ENCODE measurements at places on chromosomes 6 and 20.

- DNase-seq: no peak
Measured at GRCh38 chr20:44035924-44036323, 121.3 kb downstream of the TOX2 start.

DNA sequence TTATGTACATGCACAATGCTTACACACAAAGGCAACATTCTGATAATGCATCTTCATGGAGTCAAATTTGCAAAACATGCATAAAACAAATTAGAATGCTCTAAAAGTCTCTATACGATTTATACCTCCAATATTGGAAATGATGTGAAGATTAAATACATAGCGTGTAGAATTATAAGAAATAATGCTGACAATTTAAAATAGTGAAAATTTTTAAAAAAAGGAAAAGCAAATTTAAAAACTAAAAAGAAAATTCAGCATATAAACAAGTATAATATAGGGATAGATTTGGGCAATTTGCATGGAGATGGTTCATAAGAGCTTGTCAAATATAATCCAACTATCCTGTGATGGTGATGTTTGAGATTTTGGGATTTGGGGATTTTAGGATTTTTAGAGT is 14.9 kb downstream of the TCF21 start:
- no peak for DNase-seq

DNA sequence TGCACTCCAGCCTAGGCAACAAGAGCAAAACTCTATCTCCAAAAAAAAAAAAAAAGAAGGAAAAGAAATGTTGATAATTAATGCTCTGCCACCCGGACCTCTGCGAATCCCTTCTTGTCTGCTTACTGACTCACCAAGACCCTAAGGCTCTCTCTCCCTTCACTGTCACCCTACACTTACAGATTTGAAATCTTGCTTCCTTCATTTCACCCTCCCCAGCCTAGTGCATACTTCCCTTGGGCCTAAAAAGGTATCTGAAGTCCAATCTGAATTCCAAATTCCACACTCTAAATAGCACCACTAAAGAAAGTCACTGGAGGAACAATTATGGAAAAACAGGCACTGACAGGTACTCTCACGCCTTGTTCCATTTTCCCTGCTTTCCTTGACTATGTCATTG is 9.4 kb upstream of the PHF20 start:
- no peak for DNase-seq

- peak; percentile 28 for DNase-seq
Measured at GRCh38 chr6:7723041-7723447, 2.9 kb upstream of the BMP6 start.

DNA sequence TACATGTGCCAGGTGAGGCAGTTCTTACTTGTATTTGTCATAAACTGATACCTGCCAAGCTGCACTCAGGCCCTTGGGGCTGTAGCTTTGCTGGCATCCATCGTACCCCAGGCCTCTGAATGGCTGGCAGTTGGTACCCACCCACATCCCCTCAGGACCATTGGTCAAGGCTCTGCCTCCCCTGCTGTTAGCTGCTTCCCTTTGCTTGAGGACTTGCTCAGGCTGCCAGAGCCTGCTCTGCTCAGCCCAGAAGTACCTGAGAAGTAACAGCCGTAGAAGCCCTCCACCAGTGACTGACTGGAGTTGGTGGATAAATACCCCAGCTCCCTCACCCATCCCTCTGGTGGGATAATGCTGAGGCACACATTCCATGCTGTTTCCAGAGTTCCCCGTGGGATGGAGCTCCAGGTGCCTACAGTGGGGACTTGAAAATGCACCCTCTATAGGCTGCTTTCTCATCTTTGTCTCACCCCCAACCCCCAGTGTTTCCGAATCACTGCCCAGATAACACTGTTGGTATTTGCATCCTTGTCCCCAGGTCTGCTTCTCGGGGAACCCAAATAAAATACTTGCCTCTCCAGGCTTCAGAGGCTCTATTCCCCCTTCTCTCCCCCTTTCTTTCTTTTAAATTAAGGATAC is 7.3 kb downstream of the EBF4 start:
- DNase-seq: no peak

- DNase-seq: no peak
Measured at GRCh38 chr20:26308961-26309360, 612.3 kb upstream of the ZNF337 start.

DNA sequence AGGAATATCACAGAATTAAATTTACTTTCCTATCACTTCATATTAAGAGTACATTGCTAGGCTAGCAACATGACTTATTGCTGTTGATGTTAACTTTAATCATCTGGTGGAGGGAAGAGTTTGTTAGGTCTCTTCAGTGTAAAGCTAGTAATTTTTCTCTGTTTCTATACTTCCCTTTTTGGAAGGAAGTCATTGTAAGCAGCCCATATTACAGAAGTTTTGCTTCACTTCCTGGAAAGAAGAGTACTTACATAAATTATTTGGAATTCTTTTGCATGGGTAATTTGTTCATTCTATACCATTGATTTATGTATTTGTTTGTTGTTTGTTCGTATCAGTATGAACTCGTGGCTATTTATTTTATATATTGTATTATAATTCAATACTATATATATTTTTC is 405.2 kb downstream of the RFPL4B start:
- DNase-seq: no peak

GRCh38 chr6:5837323-5837722 is 169.4 kb downstream of the NRN1 start:
- no peak for DNase-seq

DNA sequence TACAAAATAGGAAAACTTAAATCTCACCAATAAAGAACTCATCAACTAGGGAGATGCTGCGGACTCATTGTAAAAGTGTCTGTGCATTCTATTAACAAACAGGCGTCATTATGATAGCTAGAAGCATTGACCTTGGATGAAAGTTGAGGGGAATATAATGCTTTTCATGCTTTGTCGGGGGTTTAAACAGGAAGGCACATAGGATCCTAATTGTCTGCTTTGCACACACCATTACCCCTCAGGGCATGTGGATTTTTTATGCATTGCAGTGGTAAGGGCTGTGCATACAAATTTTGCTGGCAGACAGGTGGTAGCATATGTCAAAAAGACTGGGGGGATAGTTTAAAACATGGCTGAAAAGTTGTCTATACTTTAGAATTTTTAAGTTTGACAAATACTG is 447.9 kb upstream of the PLCB4 start:
- DNase-seq: no peak

GRCh38 chr6:45447716-45448115 is 70.0 kb upstream of the SUPT3H start:
- no peak for DNase-seq

DNA sequence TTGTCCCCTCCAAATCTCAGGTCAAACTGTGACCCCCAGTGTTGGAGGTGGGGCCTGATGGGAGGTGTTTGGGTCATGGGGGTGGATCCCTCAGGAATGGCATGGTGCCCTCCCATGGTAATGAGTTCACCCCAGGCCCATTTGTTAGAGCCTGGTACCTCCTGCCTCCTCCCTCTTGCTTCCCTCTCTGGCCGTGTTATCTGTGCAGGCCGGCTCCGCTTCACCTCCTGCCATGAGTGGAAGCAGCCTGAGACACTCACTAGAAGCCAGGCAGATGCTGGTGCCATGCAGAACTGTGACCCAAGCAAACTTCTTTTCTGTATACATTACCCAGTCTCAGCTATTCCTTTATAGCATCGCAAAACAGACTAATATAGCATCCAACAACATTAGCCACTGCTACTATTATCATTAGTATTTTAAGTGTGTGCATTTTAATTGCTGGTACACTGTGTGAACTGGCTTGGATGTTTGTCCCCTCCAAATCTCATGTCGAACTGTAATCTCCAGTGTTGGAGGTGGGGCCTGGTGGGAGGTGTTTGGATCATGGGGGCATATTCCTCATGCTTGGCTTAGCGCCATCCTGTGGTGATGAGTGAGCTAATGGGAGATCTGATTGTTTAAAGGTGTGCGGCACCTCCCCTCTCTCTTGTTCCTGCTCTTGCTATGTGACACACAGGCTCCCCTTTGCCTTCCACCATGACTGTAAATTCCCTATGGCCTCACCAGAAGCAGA is 12.2 kb upstream of the OSER1 start:
- DNase-seq: no peak

GRCh38 chr6:105644691-105645090 is 241.8 kb upstream of the PREP start:
- no peak for DNase-seq

DNA sequence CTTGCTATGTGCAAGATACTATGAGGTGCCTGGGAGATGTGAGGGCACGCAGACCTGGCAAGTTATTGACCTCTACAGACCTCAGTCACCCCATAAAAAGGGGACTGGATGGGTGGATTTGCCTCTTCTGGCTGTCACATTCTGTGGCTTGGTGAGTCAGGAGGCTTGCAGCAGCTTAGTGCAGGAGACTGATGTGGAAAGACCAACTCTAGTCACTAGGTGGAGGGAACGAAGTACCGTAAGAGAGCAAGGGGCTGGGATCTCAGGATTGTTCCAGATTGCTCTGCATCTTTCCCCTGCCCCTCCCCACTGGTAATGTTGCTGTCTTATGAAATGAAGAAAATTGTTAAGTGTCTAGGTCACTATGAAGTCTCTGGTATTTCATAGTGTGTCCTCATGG is 3.3 kb downstream of the MAPRE1 start:
- DNase-seq: no peak

- DNase-seq: no peak
Measured at GRCh38 chr20:25206063-25206403, 10.5 kb downstream of the ENTPD6 start.

- DNase-seq: no peak
Measured at GRCh38 chr6:158635427-158636073, 9.0 kb downstream of the DYNLT1 start.

- DNase-seq: no peak
Measured at GRCh38 chr6:56582236-56582635, 60.5 kb downstream of the DST start.

- no peak for DNase-seq
Measured at GRCh38 chr6:6734479-6735465, 146.3 kb downstream of the LY86 start.

- no peak for DNase-seq
Measured at GRCh38 chr6:40798069-40798770, 211.1 kb upstream of the LRFN2 start.

DNA sequence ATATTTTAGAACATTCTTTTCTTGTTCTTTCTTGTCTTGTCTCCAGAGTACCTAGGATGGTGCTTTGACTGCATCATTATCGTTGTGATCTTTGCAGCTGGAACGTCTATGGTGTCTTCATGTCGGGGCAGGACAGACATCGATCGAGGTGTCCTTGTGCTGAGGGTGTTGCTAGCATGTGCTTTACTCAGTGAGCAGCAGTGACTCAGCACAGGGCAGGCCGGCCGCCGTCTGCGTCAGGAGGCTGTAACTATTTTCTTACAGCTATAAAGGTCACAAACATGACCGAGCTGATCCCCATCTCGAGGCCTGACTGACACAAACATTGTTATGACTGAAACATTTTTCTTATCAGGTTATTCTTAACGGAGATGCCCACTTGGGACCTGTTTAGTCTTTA is 14.9 kb upstream of the CTCFL start:
- no peak for DNase-seq

GRCh38 chr6:140017470-140017869 is 643.0 kb upstream of the CITED2 start:
- DNase-seq: no peak

GRCh38 chr20:41095110-41095969 is 42.0 kb upstream of the PLCG1 start:
- peak; percentile 4 for DNase-seq

DNA sequence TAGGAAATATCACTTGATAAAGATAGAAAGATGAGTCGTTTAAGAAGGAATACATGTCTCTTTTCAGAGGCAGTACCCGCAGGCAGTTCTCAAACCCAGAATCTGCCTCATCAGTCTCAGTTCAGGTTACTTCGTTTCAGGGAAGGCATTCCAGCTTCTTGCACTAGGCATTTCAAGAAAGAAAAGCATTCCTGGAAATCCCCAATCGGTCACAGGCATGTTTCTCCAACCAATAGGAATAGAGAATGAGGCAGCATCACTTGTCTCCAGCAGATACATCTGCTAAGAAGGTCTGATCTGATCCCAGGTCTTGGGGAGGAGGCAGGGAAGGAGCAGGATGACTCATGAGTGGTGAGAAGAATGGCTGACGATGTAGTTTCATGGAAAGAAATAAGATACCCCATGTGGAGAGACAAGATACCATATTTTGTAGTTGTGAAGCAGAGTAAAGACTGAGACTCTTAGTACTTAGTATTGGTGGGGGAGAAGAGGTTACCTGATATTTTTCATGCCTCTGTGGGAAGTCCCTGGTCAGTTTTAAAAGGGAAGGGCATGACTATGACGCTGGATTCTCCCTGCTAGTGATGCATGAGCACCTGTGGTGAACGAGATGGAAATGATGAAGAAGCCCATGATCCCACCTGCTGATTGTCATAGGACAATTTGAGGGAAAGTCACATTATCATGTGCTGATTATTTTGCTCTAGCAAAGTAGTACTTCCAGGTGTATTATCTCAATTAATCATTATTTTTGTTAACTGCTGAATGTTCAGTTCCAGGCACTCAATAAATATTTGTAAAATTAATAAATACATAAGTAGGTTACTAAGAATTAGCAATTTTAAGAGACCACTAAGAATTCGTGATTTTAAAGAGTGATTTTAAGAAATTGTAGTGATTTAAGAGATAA is 20.3 kb upstream of the HLA-DRB1 start:
- DNase-seq: no peak

- DNase-seq: no peak
Measured at GRCh38 chr6:140644017-140644416, 1269.6 kb upstream of the CITED2 start.
